ENCODE measurements at places on chromosomes 11 and 22. TPM values are rescaled to one million over a fixed set of nuclear protein-coding genes. Genes with fewer than 3 reads are reported as not detected.

Gene CCDC15
- 2.2 TPM for polyA plus RNA-seq

Gene CFAP300
- 7.2 TPM for polyA plus RNA-seq

Gene IGLL1
- polyA plus RNA-seq: not detected

Gene BEST1
- 0.34 TPM for polyA plus RNA-seq

All from cardiac muscle cell (in vitro differentiated cells and primary cell).